T-cell (primary cell): ENCODE measurements at places on chromosomes 1 and 21. TPM values are rescaled to one million over a fixed set of nuclear protein-coding genes. Genes with fewer than 3 reads are reported as not detected.

PTPRC gene
- total RNA-seq: 984 TPM

SPOCD1 gene
- not detected for total RNA-seq

ZNF436 gene
- total RNA-seq: 9.8 TPM

VCAM1 gene
- total RNA-seq: 0.36 TPM

MAP10 gene
- total RNA-seq: 1.5 TPM
